ENCODE measurements at places on chromosomes 4 and X.

- DNase-seq: no peak
These were observed 77.9 kb upstream of the ANKRD50 start for GRCh38 chr4:124790471-124790870.

DNA sequence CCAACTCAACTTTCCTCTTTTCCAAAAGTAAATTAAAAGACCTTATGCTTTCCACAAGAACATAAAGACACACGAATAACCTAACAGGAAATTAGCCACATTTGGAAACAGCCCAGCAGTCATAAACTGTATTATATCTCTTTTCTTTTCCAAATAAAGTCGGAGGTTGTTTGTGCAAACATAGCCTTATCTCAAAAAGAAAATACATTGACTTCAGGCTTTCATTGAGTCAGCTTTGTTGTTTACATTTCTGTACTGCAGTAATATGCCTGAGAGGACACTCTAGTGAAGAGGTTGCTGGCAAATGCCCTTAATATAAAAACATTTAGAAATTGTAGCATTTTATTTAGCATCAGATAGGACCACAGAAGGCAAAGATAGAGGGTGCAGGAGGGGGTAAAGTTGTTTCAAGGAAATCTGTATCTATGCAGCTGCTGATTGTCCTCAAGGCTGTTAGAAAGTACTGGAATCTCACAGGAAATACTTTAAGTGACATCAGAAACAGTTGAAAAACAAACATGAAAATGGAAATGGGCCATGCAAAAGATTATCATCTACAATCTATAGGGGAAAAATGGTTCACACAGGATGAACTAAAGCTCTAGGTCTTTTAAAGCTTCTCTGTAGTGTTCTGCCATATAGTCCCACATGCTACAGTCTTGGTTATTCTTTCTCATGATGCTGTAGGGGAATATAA is 14.5 kb downstream of the LNX1 start:
- no peak for DNase-seq

DNA sequence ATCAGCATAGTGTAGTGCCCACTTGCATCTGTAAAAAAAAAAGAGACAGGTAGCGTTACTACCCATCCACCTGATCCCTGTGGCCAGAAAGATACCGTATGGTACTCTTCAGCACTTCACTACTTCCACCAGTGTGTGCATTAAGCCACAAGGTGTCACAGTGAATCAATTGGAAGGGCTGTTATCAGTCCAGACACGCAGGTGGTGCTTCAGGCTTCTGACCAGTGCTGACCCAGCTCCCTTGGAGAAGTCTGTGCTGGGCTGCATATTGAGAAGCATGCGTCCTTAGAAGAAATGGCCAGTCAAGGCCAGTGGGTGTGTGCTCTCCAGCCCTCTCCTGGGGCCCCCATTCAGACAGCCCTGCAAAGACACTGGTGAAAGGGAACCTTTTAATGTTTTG is 10.6 kb downstream of the LDB2 start:
- DNase-seq: no peak

GRCh38 chr4:17997129-17997528 is 24.4 kb downstream of the LCORL start:
- no peak for DNase-seq

DNA sequence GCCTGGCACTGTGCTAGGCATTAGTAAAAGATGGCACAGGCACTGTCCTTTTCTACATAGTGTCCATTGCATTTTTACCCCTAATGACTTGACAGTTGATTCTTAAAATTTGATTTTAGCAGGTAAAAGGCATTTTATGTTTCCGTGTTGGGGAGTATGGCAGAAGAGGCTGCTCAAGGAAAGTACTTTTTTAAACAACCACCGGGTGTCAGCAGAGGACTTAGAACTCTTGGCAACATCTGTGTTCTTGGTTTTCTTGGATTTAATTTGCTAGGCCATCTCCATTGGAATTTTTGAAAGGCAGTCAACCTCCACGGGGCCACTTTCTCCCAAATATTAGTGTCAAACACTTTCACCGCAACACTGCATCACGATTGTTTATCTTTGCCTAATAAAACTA is 102.9 kb downstream of the TSPAN7 start:
- no peak for DNase-seq

GRCh38 chr4:186891859-186892486 is 168.3 kb upstream of the FAT1 start:
- DNase-seq: no peak

DNA sequence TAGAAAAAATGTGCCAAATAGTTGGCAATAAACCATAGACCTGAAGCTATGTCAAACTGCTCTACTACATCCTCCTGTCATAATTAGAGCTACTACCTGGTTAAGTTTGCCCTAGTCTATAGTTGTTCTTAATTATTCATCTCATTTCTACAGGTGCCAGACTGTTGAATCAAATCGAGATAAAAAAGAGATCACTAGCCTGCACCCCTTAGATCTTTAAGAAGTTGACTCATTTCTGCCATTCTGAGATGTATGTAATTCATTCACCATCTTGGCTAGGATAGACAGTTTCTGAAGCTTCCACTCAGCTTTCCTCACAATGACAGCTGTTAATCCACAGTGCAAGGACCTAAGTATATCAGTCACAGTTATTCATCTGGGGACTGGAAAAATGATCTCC is 452.1 kb upstream of the BOD1L1 start:
- no peak for DNase-seq

DNA sequence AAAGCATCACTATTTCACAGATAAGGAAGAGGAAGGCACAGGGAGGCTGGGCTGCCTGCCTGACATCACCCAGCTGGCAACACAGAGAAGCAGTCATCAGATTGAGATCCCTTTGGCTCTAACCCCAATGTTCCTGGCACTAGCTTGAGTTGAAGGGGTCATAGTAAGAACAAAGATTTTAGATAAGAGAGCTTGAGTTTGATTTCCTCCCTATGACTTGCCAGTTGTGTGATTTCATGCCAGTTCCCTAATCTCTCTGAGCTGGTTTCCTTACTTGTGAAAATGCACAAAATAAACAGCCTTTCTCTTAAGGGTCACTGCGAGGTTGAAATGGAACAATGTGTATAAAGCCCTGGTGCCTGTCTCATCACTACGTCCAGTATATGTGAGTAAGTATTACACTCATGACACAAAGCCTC is 475.4 kb upstream of the HS3ST1 start:
- no peak for DNase-seq

DNA sequence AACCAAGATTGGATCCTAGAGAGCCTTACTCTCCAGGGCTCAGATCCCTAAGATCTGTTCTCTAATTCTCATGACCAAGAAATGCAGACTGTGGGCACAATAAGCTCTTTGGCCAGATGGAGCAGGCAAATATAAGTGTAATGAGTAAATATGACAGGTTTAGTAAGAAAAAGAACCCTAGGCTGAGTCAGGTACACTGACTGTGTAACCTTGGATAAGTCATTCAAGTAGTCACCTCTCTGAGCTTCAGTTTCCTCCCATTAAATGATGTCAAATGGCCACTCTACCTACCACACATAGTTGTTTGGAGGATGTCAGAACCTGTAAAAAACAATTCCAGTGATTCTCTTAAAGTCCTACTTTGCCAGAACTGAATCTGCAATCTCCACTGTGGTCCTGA is 8.3 kb upstream of the EDA start:
- no peak for DNase-seq

- no peak for DNase-seq
These were observed 119.8 kb downstream of the PPARGC1A start for GRCh38 chr4:23770011-23770410.

GRCh38 chrX:2398064-2398656 is 102.6 kb downstream of the DHRSX start:
- no peak for DNase-seq

DNA sequence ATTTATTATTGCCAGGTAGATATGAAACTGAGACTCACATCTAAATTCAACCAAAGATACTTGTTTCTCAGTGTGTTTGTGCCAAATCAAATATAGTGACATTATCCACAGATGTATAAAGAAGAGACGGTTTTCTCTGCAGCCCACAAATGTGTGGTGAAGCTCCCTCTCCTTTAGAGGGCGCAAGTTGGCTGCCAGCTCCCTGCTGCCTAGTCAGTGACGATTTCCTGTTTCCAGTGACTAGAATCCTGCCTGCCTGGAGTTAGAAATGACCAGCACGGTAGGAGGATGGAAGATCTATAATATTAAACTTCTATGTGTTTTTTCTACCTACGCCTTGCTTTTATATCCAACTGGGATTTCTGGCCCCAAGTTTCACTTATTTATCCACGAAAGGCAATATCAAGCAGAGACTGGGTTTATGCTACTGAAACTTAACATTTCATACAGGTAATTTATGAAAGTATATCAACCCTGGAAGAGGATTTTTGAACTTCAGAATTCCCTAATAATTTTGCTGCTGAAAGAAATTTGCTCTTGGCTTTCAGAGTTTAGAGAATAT is 1793.7 kb upstream of the TENM3 start:
- DNase-seq: no peak

GRCh38 chrX:119784747-119785446 is 6.5 kb downstream of the RPL39 start:
- DNase-seq: peak; percentile 55

DNA sequence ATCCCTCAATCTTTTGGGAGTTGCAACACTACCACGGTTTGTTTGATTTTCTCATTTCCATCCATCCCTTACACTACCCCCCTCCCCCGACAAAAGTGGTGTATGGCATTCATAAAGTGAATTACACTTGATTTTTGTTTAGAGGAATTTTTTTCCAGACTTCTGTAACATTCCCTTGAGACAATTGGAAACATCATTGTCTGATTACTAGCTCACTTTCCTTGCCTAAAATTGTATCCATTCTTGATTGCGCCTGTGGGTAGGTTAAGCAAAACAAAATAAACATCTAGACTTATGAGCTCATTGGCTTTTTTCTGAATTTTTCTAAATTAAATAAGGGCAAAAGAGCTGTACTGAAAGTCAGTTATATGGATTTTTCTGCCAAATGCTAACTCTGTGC is 3.5 kb downstream of the GPC3 start:
- DNase-seq: no peak

- DNase-seq: no peak
These were observed 39.1 kb downstream of the VSIG4 start for GRCh38 chrX:66000628-66001272.

All from stimulated activated CD4-positive, alpha-beta T cell treated with anti-CD3 and anti-CD28 coated beads, Interleukin-4, amount 100 ng/mL, for 24 hours (primary cell).